ENCODE measurements at places on chromosomes 7 and 10.

GRCh38 chr7:159062569-159062968, 82.1 kb downstream of the VIPR2 start:
- no peak for DNase-seq

DNA sequence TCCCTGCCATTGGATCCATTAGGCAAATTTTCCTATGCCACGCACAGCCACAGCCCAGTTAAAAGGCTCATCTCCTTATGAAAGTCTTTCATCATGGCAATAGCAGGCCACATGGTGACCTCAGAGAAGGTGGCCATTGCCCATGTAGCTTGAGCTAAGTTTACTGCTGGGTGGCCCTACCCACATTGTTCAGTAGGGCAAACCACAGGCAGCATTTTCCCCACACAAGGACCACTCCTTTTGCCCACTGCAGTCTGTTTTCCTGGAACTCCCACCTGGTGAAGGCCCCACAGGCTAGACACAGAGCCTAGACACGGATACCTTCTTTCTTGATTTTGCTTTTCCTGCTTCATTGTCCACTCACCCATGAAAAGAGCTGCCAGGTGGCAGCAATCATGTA, 101.5 kb upstream of the NPVF start:
- no peak for DNase-seq

GRCh38 chr10:79942261-79943185, 6.4 kb downstream of the SFTPD start:
- DNase-seq = no peak

DNA sequence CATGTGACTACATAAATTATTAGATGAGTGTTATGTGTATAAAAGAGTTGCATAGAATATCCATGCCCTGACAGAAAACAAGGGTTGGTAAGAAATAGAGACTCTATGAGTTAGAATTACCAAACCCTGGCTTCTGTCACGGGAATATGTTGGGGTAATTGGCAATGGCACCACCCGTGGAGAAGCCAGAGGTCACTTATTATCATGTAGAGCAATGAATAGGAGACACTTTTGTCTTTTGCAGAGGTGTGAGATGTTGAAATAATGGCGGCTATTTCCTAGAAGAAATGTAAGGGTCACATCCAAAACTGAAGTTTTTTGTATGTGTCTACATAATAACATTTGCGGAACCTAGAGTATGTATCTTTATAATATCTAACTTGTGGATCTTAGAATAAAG, 35.3 kb downstream of the ABCB5 start:
- no peak for DNase-seq

GRCh38 chr7:159119026-159119741, 25.5 kb downstream of the VIPR2 start:
- no peak for DNase-seq

DNA sequence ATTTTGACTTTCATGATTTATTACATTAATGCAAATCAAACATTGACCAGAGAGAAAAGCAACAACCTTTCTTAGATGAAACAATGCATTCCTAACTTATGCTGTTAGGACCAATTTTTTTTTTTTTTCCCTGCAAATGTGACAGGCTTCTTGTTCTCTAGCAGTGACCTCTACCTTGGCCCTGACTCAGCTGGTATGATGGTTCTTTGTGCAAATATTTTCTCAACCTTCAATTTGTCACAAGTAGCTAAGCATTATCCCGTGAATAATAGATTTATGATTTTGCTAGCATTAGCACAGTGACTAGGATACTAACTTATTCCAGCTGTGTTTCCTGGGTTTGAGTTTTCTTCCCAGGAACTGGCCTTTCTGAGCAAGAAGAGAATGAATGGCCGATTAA, 64.9 kb downstream of the PPP1R9A start:
- no peak for DNase-seq

DNA sequence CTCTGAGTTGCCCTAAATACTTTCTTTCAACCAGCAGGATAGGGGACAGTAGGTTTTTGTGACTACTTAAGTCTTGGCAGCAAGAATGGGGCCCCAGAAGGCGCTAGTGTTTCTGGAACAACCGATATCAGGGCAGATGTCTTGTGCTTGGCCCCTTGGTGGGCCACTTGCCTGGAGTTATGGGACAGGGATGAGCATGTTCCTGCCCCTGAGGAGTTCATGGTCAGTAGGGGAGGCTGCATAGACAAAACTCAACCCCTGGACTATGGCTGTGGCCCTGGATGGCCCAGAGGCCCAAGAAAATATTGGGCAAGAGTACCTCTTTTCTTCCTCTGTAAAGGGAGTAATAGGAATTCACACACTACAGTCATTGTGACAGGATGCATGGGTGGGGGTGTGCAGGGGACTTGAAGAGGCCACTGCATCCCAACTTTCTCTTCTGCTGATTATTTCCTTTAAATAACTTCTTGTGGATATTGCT, 57.7 kb upstream of the IGFBP3 start:
- no peak for DNase-seq

- peak; percentile 83 for DNase-seq
These were observed 11.8 kb upstream of the RRP12 start for GRCh38 chr10:97412891-97413304.

GRCh38 chr7:69674701-69675182, 76.5 kb downstream of the AUTS2 start:
- DNase-seq = no peak
